ENCODE measurements at places on chromosomes 16 and 17. TPM values are rescaled to one million over a fixed set of nuclear protein-coding genes. Genes with fewer than 3 reads are reported as not detected.

Gene RMI2
- total RNA-seq: 34.5 TPM

Gene CDH3
- total RNA-seq: 0.23 TPM

Gene EME1
- total RNA-seq: 14.9 TPM

Gene TSPAN10
- total RNA-seq: 5.5 TPM

Gene CES3
- total RNA-seq: 1.8 TPM

Gene ACSM3
- total RNA-seq: 5.5 TPM

Gene RAB34
- 264 TPM for total RNA-seq

Gene CDK3
- total RNA-seq: 5.5 TPM
